ENCODE measurements at places on chromosomes 7 and 10.
A peak's percentile ranks its signal among the peaks of the same experiment; 100 is the strongest.

- no peak for DNase-seq
Measured at GRCh38 chr10:93064874-93065660, 4.5 kb downstream of the CYP26C1 start.

GRCh38 chr10:74300666-74301065, 149.6 kb downstream of the ADK start:
- DNase-seq, result no peak

GRCh38 chr7:31065021-31065593, 13.0 kb downstream of the ADCYAP1R1 start:
- DNase-seq, result no peak

GRCh38 chr10:7410301-7410861, 453 bp downstream of the SFMBT2 start:
- peak; percentile 45 for DNase-seq

GRCh38 chr7:134657526-134657925, 10.9 kb downstream of the BPGM start:
- DNase-seq, result no peak
